Hepatocyte (in vitro differentiated cells): ENCODE measurements at places on chromosomes 7 and 10. TPM values are rescaled to one million over a fixed set of nuclear protein-coding genes. Genes with fewer than 3 reads are reported as not detected.

GRCh38 chr7:39613577-39613976 is 9.8 kb upstream of the RALA start:
- no peak for DNase-seq

DNA sequence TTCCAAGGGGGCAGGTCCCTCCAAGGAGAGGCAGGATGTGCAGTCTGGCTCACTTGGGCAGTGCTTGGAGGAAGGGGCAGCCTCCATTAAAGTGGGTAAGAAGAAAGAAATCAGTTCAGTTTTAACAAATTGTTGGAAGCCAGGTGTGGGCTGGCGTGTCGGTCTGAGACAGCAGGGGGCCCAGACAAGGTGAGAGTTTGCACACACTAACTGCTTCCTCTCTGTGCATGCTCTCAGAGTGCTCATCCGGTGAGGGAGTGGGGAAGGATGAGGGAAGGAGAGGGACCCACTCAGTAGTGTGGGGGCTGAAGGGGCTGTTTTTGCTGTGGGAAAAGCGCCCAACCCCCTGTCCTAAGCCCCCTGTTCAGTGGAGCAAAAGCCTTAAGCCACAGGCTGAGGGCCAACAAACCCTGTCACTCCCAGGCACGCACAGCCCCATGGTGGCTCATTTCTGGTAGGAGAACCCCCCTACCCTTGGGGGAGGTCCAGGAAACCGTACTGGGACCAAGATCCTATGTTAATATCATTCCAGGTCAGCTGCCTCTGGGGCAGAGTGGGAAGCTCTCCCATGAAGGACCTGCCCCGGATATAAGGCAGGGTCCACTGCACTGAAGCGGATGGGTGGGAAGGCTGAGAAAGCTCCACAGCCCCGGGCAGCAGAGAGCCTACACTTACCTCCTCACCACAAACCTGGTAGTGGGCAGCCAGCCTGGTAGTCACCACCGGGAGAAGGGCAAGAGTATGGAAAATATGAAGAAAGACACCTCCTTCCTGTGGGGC is 5.1 kb upstream of the PCBD1 start:
- no peak for DNase-seq

GRCh38 chr10:102352066-102352715 is 43.3 kb upstream of the NFKB2 start:
- peak; percentile 77 for DNase-seq

- DNase-seq, result peak; percentile 78
These were observed 241.3 kb downstream of the ANK3 start for GRCh38 chr10:60148266-60148840.

- DNase-seq, result no peak
These were observed 9.9 kb downstream of the CNNM1 start for GRCh38 chr10:99339077-99339476.

Gene AOAH
- polyA plus RNA-seq, result 3.9 and 4.8 TPM in 2 replicates
